CD4-positive, alpha-beta T cell treated with Interleukin-4 for 1 hour (primary cell): ENCODE measurements at places on chromosomes 4 and X.

DNA sequence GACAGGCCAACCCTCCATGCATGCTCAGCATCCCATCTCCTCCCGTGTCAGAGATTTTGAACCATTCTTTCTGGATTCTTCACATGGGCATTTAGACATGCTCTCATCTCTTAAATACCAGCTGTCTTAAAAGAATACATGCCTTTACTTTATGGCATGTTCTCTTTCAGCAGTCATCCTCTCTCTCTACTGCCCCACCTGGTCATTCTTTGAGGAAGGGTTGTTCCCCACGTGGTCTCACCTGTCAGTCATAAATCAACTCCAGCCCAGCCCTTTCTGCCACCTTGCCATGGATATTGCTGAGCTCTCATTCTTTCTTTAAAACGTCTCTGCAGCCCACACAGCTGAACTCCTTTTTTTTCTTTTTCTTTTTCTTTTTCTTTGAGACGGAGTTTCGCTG is 111.3 kb downstream of the ARHGAP10 start:
- DNase-seq = no peak

DNA sequence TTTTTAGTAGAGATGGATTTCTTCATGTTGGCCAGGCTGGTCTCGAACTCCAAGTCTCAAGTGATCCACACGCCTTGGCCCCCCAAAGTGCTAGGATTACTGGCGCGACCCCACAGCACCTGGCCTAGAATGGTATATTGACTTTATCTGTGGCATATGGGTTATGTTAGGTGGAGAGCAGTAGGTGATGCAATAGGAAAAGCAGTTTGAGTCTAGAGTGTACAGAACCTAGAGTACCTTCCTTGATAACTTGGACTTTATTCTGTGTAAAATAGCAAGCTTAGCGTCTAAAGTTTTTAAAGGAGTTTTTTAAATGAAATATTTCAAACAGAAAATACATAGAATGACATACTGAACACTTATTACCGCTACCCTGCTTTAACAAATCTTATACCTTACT is 312.0 kb upstream of the ZCCHC13 start:
- DNase-seq = no peak

- DNase-seq = peak; percentile 68
These were observed 71.8 kb downstream of the NBDY start for GRCh38 chrX:56800801-56801200.

DNA sequence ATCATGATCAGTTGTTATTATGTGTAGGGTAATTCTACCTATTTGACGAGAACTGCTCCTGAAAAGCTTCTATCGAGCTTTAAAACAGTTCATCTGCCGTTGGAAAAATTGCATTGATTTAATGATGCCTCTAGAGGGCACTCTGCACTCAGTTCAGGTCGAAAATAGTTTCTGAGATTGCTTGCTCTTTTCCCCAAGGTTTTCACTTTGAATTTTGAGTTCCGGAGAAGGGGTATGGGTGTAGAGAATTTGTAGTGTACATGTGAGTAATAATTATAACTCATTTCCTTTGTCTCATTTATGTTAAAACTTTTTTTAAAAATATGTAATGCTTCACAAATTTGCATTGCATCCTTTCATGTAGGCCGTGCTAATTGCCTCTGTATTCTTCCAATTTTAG is 28.4 kb upstream of the TNIP3 start:
- DNase-seq = peak; percentile 70

GRCh38 chrX:136438192-136438591 is 49.6 kb upstream of the BRS3 start:
- DNase-seq = no peak

- DNase-seq = peak; percentile 21
These were observed 14.5 kb upstream of the FGG start for GRCh38 chr4:154626793-154627484.

DNA sequence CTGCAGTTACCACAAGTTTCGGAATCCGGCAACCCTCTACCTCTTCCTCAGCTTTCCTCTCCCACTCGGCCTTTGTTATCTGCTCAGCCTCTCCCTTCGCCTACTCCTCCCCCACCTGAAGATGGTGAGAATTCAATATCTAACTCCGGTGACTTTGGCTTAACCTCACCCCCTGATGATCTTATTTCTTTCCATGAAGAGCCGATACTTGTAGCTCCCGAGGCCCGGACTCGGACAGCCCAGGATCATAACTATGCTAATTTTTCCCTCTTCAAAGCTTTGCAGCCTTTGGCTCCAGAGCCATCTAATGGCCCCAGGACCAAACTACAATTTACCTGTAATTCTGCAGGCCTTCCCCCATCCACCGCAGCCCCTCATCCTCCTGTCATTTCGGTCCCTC is 32.0 kb upstream of the MGST2 start:
- DNase-seq = no peak

DNA sequence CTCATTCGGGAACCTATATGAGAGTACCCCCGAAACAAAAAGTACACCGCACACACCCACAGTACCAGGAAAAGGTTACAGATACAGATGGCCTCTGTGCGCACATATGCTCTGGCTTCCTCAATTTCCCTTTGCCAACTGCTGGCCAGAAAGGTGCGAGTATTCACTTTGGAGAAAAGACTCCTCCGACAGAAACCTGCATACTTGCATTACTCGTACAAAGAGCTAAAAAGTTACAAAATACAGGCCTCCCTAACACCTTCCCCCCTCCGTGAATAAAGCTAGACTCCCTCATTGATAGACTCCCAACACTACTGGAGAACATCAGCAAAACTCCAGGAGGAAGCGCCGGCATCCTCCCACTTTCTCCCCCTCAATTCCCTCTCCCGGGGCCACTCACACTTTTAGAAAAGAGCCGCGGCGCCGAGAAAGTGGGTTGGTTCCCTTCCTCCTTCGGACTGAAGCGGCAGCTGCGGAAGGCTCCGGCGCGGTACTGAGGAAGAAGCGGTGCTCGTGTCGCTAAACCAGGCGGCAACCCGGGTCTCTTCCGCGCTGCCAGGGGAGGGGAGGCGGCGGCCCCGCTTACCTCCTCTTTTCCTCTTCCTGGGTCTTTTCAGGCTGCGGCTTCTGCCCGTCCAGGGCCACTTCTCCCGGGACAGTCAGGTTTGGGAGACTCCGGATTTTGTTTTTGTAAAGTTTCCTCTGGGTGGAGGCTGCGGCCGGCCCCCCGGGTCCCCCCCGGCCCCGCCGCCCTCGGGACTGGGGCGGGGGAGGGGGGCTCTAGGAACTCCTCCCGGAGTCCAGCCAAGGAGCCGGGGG is 1.1 kb downstream of the FBXW7 start:
- peak; percentile 55 for DNase-seq

GRCh38 chr4:126572264-126572663 is 1060.5 kb upstream of the INTU start:
- DNase-seq = no peak

- no peak for DNase-seq
These were observed 480.0 kb downstream of the NLGN4X start for GRCh38 chrX:5748586-5749150.

DNA sequence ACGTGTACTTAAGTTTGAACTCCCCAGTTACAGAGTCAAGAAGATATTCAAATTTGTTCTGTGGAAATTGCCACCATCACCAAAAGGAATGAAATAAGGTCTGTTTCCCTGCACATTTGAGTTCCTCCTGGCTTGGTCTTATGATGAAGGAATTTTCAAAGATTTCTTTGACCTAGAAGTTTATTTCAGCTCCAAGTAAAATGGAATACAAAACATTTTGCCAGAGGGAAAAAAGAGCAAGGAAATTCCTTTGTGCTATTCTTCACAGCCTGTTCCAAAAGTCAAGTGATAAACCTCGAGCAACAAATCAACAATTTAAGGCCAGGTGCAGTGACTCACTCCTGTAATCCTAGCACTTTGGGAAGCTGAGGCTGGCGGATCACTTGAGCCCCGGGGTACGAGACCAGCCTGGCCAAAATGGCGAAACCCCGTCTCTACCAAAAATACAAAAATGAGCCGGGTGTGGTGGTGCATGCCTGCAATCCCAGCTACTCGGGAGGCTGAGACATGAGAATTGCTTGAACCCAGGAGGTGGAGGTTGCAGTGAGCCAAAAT is 3.4 kb downstream of the NKRF start:
- DNase-seq = no peak

GRCh38 chrX:39174241-39174771 is 373.0 kb downstream of the MID1IP1 start:
- DNase-seq = no peak

GRCh38 chr4:150348079-150348478 is 233.9 kb upstream of the MAB21L2 start:
- no peak for DNase-seq

- DNase-seq = no peak
These were observed 93.2 kb upstream of the AP1S2 start for GRCh38 chrX:15947648-15948317.

DNA sequence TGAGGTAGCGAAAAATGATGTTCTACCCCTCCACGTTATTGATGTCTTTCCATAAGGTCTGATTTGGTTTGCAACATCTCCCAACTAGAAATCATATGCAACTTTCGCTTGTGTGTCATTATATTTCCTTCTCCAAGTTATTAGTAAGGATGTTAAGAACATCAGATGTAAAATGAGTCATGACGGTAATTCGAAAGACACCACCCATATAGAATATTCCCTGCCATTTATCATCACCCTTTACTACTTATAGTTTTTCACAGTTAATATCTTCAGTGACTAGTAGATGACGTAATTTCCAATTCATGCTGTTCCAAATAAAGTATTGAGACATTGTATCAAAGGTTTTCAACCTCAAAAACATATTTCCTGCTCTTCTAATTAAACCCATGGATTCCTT is 146.7 kb upstream of the MAP3K15 start:
- DNase-seq = no peak

DNA sequence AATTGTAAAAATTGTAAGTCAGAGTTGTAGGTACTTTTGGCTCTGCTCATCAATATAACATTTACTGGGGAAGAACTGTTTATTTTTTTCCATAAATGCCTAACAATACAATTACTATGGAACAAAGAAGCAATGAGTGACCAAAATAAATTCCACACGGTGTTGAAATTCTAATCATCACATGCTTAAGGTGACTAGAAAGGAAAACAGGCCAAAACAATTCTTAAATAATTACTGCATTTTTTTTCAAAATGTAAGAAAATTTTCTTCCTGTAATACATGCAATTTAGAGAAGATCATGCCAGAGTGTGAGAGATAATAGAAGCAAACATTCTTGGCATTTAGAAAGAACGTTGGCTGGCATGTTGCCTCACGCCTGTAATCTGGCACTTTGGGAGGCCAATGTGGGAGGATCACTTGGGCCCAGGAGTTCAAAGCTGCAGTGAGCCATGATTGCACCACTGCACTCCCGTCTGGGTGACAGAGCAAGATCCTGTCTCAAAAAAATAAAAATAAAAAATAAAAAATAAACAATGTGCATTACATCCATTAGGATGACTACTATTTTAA is 22.5 kb downstream of the C4orf46 start:
- DNase-seq = no peak

- no peak for DNase-seq
These were observed 16.4 kb downstream of the LSM6 start for GRCh38 chr4:146191766-146192458.

GRCh38 chr4:182426901-182427300 is 183.7 kb downstream of the TENM3 start:
- DNase-seq = no peak

- DNase-seq = no peak
These were observed 163.8 kb downstream of the ATRX start for GRCh38 chrX:77622233-77622632.

DNA sequence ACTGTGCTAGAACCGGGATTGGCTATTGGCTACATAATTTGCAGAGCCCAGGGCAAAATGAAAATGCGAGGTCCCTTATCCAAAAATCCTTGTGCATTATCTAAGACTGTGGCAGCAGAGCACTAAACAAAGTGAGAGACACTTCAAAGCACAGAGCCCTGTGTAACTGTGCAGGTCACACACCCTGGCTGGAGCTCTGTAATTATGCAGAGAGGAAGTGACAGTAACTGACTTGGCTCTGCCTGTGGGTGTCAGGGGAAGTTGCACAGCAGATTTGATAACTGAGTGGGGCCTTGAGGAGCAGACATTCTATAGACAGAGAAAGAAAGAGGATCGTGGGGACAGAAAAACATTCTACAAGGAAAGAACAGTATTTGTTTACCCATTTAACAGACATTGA is 173.5 kb upstream of the FMR1 start:
- DNase-seq = peak; percentile 0

DNA sequence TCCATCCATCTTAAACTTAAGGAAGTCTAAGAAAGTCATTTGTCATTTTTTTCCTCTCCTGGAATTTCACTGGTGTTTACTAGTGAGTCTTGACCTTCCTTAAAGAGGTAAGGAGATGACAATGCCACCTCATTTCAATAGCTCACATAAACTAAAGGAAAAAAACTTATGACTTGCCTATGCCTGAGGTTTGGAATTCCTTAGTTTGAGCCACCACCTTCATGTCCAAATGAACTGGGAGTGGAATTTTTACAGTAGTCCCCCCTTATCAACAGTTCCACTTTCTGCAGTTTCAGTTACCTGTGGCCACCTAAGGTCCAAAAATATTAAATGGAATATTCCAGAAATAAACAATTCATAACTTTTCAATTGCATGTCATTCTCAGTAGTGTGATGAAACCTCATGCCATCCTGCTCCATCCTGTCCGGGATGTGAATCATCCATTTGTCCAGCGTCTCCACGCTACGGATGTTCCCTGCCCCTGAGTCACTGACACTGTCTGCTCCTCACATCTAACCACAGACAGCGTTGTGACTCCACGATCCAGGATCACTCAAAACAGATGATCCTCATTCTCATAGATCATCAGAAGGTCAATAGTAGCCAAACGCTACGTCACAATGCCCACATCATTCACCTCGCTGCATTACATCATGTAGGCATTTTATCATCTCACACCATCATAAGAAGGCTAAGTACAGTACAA is 177.4 kb downstream of the SH3KBP1 start:
- peak; percentile 12 for DNase-seq

DNA sequence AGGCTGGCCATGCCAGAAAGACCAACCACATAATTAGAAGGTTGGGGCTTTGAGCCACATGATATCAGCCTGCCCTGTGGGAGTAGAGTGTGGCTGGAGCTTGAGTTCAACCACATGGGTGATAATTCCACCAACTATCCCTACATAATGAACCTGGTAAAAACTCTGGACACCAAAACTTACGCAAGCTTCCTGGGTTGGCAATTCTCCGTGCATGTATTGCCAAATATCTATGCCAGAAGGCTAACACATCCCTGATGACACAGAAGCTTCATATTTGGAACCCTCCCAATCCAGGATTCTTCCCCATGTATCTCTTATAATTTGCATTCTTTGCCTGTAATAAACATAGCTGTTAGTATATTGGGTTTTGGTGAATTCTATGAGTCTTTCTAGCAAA is 68.2 kb downstream of the FUNDC1 start:
- no peak for DNase-seq

GRCh38 chr4:114890773-114891172 is 222.6 kb downstream of the NDST4 start:
- DNase-seq = no peak
